Kidney (tissue), 22 donors: ENCODE measurements at places on chromosomes 5 and 9.

GRCh38 chr5:2324788-2325187 is 426.7 kb downstream of the IRX2 start:
- DNase-seq = no peak
- H3K4me3 ChIP-seq = no peak overlapping the region
- no peaks in the 10 kb centered on the region for H3K4me1 ChIP-seq
- no peaks in the 10 kb centered on the region for H3K36me3 ChIP-seq

DNA sequence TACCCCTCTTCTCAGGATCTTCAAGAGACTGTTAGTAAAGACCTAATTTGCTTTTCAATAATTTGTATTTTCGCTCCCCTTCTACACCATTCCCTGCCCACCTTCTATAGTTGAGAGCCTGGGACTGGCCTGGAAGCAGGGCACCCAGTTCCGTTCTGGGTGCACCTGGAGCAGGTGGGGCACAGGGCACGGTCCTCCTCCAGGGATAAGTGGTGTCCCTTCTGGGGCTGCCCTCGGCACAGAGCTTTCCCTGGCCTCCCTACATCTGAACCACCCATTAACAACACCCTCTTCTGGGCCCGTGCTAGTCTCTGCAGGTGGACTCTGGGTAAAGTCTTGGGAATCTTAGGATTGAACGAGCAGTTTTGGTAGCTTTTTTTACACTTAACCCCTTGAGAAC is 92.8 kb upstream of the PANK3 start:
- H3K4me1 ChIP-seq = no peaks in the 10 kb centered on the region
- H3K36me3 ChIP-seq = no peaks in the 10 kb centered on the region
- H3K4me3 ChIP-seq = no peak overlapping the region

- H3K36me3 ChIP-seq = peaks cover 3% of the 10 kb centered on the region
- H3K4me3 ChIP-seq = no peak overlapping the region
- DNase-seq = no peak
- no peak overlapping the region for H3K27ac ChIP-seq
- H3K27me3 ChIP-seq = no peaks in the 10 kb centered on the region
- H3K4me1 ChIP-seq = peaks cover 4% of the 10 kb centered on the region
These were observed 14.3 kb downstream of the ABL1 start for GRCh38 chr9:130849356-130849755.

DNA sequence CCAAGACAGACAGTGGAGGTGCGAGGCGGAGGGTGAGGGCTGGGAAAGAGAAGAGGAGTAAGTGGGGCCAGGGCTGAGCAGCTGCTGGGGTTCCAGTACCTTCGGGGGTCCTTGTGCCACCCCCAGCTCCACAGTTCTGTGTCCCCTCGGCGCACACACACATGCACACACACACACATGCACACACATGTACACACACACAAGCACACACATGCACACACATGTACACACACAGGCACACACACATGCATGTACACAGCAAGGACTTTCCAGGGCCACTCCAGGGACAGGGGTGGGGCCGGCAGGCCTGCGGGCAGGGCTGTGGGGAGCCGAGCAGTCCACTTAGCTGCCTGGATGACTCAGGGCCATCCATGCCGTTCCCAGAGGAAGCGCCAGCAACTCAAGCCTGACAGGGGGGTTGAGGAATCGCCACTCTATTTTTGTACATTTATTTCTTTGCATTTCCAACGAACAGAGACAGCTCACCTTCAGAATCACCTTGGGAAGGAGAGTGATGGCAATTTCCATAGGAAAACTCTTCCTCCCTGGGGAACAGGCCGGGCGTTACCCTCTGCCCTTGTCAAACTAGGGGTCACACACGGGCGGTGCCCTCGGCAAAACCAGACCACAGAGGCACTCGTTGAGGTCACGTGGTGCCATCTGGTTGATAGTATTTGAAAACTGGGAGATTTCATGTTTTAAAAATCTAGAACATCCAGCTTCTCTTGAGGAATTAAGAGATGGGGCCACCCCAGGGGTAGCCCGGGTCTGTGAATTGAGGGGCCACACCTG is 135.7 kb downstream of the ADAMTS2 start:
- no peaks in the 10 kb centered on the region for H3K4me1 ChIP-seq
- H3K27ac ChIP-seq = no peak overlapping the region
- H3K4me3 ChIP-seq = no peak overlapping the region
- no peaks in the 10 kb centered on the region for H3K36me3 ChIP-seq

GRCh38 chr5:16897284-16897704 is 38.8 kb downstream of the MYO10 start:
- no peak overlapping the region for H3K4me3 ChIP-seq
- no peaks in the 10 kb centered on the region for H3K27me3 ChIP-seq
- no peak overlapping the region for H3K27ac ChIP-seq
- H3K4me1 ChIP-seq = no peaks in the 10 kb centered on the region
